ENCODE measurements at places on chromosomes 3 and 15. TPM values are rescaled to one million over a fixed set of nuclear protein-coding genes. Genes with fewer than 3 reads are reported as not detected.

CPLX3 gene
- total RNA-seq = not detected

TRIM59 gene
- total RNA-seq = 35.1 TPM

C2CD4A gene
- total RNA-seq = not detected

NTRK3 gene
- total RNA-seq = not detected

TBC1D5 gene
- 52.5 TPM for total RNA-seq

RBP2 gene
- not detected for total RNA-seq

RAB43 gene
- total RNA-seq = 19.3 TPM

ROPN1B gene
- total RNA-seq = not detected

CCR1 gene
- 0.29 TPM for total RNA-seq

PAK6 gene
- not detected for total RNA-seq

SLC12A8 gene
- total RNA-seq = 21.9 TPM

SPCS1 gene
- total RNA-seq = 219 TPM

SPINK8 gene
- total RNA-seq = not detected

ALDH1A3 gene
- 23.4 TPM for total RNA-seq

OXSM gene
- total RNA-seq = 11.8 TPM

SLCO3A1 gene
- total RNA-seq = 2.5 TPM

IQCF5 gene
- total RNA-seq = not detected

HIGD2B gene
- not detected for total RNA-seq

ADGRG7 gene
- total RNA-seq = not detected

UROC1 gene
- total RNA-seq = not detected

Data from myometrial cell (primary cell).